ENCODE measurements at places on chromosomes 2 and 18.
A peak's percentile ranks its signal among the peaks of the same experiment; 100 is the strongest.

DNA sequence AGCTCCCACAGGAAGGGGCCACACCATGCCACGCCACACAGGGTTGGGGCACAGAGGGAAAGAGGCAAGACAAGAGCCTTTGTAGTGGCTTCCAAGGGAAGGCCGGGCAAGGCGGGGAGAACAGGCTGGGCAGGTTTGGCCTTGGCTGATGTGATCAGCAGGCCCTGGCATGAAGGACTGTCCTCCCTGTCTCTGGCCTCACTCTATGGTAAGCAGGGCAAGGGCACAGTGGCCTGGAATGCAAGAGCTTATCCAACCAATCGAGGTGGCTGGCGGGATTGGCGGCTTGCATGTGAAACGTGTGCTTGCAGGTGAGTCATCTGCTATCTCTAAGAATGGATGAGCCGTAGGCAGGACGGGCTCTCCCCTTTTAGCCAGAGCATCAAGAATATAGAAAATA is 6.4 kb upstream of the ATP9B start:
- no peaks in the 10 kb centered on the region for H3K4me1 ChIP-seq
- no peaks in the 10 kb centered on the region for H3K36me3 ChIP-seq
- DNase-seq = no peak
- no peaks in the 10 kb centered on the region for H3K27me3 ChIP-seq
- no peak overlapping the region for H3K27ac ChIP-seq
- H3K4me3 ChIP-seq = no peak overlapping the region

DNA sequence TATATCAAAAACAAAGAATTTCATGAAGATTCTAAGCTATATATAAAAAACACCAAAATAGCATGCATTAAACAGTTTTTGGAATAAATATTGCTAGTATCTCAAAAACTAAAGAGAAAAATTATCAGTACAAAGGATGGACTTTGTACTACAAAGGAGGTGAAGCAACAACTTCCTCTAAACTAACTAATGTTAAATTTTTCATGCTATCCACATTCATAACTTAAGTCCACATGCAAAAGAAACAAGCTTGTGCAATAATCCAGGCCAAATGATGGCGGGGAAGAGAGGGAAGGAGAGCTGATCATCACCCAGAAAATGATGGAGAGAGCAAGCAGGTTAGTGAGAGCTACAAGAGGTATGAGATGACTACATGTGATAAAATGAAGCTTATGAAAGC is 70.1 kb downstream of the KIDINS220 start:
- no peak overlapping the region for H3K4me3 ChIP-seq
- no peak for DNase-seq
- H3K36me3 ChIP-seq = peaks cover 4% of the 10 kb centered on the region
- no peaks in the 10 kb centered on the region for H3K4me1 ChIP-seq
- H3K27me3 ChIP-seq = no peaks in the 10 kb centered on the region

GRCh38 chr2:121539750-121540469 is 9.2 kb downstream of the RNU4ATAC start:
- no peak overlapping the region for H3K27ac ChIP-seq
- DNase-seq = no peak
- no peak overlapping the region for H3K4me3 ChIP-seq
- peaks cover 11% of the 10 kb centered on the region for H3K4me1 ChIP-seq

GRCh38 chr2:70743677-70744076 is 24.3 kb downstream of the ADD2 start:
- H3K36me3 ChIP-seq = no peaks in the 10 kb centered on the region
- 0 out of 2 replicates have a peak, but pooled peaks cover 11% of the 10 kb centered on the region for H3K27me3 ChIP-seq
- no peaks in the 10 kb centered on the region for H3K4me1 ChIP-seq

GRCh38 chr2:134683561-134684112 is 35.2 kb downstream of the TMEM163 start:
- no peak overlapping the region for H3K27ac ChIP-seq
- no peaks in the 10 kb centered on the region for H3K27me3 ChIP-seq
- no peaks in the 10 kb centered on the region for H3K4me1 ChIP-seq
- no peaks in the 10 kb centered on the region for H3K36me3 ChIP-seq
- no peak for DNase-seq

DNA sequence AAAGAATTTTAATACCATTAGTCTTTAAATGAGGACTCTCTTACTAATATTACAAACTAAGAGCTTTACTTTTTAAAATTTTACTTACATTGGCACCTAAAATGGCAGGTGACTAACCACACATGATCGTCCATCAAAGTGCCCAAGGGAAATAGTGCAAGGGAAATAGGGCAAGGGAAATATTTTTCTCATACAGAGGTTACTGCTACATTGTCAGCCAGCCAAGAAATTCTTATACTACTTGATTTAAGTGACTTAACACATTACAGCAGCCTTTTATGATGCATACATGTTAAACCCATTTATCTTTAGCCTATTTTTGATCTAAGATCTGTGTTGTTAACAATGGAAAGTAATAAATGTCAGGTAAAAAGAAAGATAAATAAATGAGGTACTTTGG is 587.2 kb upstream of the PKDCC start:
- DNase-seq = no peak
- no peak overlapping the region for H3K27ac ChIP-seq
- no peaks in the 10 kb centered on the region for H3K4me1 ChIP-seq
- no peaks in the 10 kb centered on the region for H3K36me3 ChIP-seq
- H3K27me3 ChIP-seq = no peaks in the 10 kb centered on the region
- H3K4me3 ChIP-seq = no peak overlapping the region

DNA sequence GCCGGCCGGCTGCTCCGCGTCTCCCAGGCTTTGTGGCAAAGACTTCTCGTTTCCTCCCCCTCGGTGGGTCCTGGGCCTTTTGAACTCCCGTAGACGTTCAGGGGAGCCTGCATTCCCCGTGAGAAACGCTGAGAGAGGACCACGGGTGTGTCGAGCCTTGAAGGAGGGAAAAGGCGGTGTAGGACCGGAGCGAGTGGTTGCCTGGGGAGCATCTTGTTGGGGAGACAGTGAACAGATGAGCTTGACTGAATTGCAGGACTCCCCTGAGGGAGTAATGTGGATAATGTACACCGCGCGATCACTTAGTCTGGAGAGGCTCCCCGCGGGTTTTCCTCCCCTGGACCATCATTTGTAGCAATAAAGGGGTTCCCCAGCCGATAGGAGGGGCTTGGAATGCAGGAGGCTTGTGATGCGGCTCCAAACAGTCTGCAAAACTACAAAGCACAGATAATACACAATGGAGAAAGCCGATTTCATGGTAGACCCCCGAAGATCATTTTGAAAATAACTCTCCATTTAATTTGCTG is 769 bp downstream of the ALMS1 start:
- no peaks in the 10 kb centered on the region for H3K36me3 ChIP-seq
- H3K4me3 ChIP-seq = peak overlapping the region; percentile 74
- peak overlapping the region; percentile 56 for H3K27ac ChIP-seq
- no peaks in the 10 kb centered on the region for H3K27me3 ChIP-seq
